ENCODE measurements at places on chromosomes 3 and 15. TPM values are rescaled to one million over a fixed set of nuclear protein-coding genes. Genes with fewer than 3 reads are reported as not detected.

DNA sequence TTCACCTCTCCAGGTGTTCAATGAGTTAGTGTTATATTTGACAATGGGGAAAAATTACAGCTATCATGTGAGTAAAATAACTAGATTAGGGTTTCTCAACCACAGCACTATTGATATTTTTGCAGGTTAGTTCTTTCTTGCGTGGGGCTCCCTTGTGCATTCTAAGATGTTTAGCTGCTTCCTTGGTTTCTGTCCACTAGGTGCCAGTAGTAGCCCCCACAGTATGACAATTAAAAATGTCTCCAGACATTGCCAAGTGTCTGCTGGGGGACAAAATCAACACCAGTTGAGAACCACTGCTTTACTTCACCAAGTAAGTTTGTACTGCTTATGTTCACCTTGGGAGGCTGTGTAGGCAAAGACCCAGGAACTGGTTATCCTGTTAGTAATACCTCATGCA is 618.7 kb downstream of the EDEM1 start:
- no peak for DNase-seq
- no peaks in the 10 kb centered on the region for H3K27me3 ChIP-seq
- no peaks in the 10 kb centered on the region for H3K4me1 ChIP-seq

Gene NPTN
- 40.7 TPM for total RNA-seq

DNA sequence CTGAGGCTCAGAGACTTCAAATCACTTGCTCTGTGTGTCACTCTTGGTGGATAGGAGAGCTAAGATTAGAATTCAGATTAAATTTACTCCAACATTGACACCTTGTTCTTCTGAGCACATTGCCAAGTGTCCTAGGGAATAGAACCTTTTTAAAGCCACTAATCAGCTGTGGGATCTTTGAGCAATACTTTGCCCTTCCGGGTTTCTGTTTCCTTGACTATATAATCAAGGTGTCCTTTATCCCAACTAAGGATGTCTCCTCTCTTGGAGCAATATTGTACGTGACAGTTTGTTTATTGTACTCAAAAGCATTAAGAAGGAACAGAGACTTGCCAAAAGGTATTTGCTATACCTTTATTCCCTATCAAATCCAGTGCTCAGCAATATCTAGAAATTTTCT is 170.9 kb upstream of the CADPS start:
- no peak for DNase-seq
- H3K27me3 ChIP-seq, result no peaks in the 10 kb centered on the region
- no peaks in the 10 kb centered on the region for H3K36me3 ChIP-seq
- H3K27ac ChIP-seq, result no peak overlapping the region

GRCh38 chr3:179416681-179417080 is 34.6 kb downstream of the GNB4 start:
- no peak overlapping the region for H3K4me3 ChIP-seq
- no peaks in the 10 kb centered on the region for H3K4me1 ChIP-seq
- no peaks in the 10 kb centered on the region for H3K36me3 ChIP-seq

DNA sequence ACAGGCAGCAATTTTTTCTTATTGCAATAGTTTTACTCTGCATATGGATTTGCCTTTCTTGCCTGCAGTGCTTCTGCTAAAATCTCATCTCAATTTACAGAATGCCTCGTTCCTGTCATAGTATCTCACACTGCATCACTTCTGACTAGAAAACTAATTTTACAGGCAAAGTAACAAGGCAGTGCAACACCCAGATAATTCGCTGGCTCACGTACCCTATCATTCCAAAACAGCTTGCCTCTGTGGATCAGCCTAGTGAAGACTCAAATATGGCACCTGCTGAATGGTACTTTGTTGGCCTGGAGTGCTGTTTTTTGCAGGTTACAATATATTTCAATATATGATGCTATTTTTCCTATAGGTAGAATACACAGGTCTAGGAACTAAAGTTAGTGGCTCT is 5.3 kb downstream of the EIF5A2 start:
- H3K27me3 ChIP-seq, result no peaks in the 10 kb centered on the region
- H3K4me1 ChIP-seq, result no peaks in the 10 kb centered on the region
- no peak for DNase-seq
- H3K36me3 ChIP-seq, result no peaks in the 10 kb centered on the region
- H3K27ac ChIP-seq, result no peak overlapping the region

DNA sequence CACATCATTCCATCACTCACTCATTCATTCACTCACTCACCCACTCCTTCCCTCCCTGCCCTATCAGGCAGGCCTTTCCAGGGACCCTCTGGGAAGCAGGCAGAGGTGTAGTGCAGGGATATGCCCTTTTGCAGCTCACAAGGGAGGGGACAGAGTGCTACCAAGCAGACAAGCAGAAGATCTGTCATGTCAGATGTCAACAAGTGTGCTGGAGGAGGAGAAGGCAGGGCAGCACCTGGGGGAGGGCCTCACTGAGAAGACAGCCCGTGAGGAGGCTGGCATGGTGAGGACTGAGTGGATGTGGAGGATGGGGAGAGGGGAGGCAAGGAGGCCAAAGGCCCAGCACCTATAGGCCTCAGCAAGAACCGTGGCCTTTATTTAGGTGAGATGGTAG is 15.3 kb downstream of the ABTB1 start:
- DNase-seq, result no peak
- H3K36me3 ChIP-seq, result peaks cover 19% of the 10 kb centered on the region
- H3K4me3 ChIP-seq, result no peak overlapping the region
- H3K27me3 ChIP-seq, result no peaks in the 10 kb centered on the region
- H3K4me1 ChIP-seq, result peaks cover 9% of the 10 kb centered on the region

Gene SLC27A2
- 0.38 TPM for total RNA-seq

GRCh38 chr3:52771334-52771681 is 568 bp upstream of the NEK4 start:
- H3K27me3 ChIP-seq, result no peaks in the 10 kb centered on the region
- H3K4me1 ChIP-seq, result peaks cover 4% of the 10 kb centered on the region
- H3K36me3 ChIP-seq, result no peaks in the 10 kb centered on the region

GRCh38 chr3:115092220-115092791 is 54.8 kb downstream of the ZBTB20 start:
- no peak overlapping the region for H3K27ac ChIP-seq
- H3K36me3 ChIP-seq, result no peaks in the 10 kb centered on the region
- peak; percentile 26 for DNase-seq
- H3K27me3 ChIP-seq, result no peaks in the 10 kb centered on the region

Gene FAM43A
- total RNA-seq, result 4.2 TPM

DNA sequence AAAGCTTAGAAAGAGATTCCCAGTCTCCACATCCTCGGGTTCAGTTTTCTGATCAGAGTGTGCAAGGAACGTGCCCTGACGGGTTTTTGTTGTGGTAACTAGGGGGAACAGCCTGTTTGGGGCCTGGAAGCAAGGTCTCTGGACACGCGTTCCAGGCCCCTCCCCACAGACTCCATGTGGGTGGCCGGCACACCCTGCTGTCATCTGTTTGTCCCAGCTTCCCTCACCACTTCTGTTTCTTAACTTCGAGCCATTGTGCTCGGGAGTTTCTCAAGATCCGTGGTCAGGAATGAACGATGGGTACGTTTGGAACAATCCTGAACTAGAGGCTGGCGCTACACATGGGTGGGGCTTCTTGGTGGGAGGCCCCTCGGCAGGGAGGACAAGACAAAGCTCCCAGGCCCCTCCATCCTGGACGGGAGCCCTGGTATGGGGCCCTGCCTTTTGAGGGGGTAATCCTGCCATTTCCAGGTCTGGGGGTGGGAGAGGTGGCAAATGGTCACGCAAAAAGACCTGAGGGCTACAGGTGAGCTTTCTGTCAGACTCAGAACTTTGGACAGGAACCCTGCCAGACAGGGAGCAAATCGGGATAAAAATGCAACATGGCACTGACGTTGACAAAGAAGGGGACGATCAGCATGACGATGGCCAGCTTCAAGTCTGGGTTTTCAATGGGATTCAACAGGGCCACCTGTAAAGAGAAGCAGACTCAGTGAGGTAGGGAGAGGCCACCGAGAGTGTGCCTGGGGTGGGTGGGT is 8.5 kb upstream of the MUSTN1 start:
- no peak overlapping the region for H3K4me3 ChIP-seq
- peaks cover 8% of the 10 kb centered on the region for H3K4me1 ChIP-seq
- peaks cover 6% of the 10 kb centered on the region for H3K36me3 ChIP-seq
- no peaks in the 10 kb centered on the region for H3K27me3 ChIP-seq
- no peak overlapping the region for H3K27ac ChIP-seq

GRCh38 chr3:30245858-30246622 is 360.4 kb upstream of the TGFBR2 start:
- H3K27ac ChIP-seq, result no peak overlapping the region
- no peaks in the 10 kb centered on the region for H3K4me1 ChIP-seq
- no peak for DNase-seq
- no peaks in the 10 kb centered on the region for H3K27me3 ChIP-seq
- H3K36me3 ChIP-seq, result no peaks in the 10 kb centered on the region
- H3K4me3 ChIP-seq, result no peak overlapping the region

DNA sequence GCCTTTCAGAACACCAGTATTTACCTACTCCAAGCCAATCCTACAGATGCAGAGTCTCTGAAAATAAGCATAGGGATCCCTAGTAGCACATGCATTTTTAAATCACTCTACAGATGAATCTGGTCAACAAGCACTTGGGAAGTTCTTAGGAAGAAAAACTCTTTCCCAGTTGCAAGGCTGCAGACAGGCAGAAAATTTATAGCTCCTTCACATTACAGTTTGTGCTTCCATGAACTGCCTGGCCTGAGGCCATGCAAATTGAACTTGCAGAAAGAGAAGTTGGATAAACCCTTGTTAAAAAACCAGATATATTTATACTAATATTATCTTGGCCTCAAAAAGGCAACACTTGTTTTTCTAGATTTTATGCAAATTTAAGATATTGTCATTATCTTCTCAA is 256.9 kb downstream of the EPHA3 start:
- no peak overlapping the region for H3K27ac ChIP-seq
- no peaks in the 10 kb centered on the region for H3K27me3 ChIP-seq
- no peak overlapping the region for H3K4me3 ChIP-seq
- no peaks in the 10 kb centered on the region for H3K36me3 ChIP-seq
- H3K4me1 ChIP-seq, result no peaks in the 10 kb centered on the region

DNA sequence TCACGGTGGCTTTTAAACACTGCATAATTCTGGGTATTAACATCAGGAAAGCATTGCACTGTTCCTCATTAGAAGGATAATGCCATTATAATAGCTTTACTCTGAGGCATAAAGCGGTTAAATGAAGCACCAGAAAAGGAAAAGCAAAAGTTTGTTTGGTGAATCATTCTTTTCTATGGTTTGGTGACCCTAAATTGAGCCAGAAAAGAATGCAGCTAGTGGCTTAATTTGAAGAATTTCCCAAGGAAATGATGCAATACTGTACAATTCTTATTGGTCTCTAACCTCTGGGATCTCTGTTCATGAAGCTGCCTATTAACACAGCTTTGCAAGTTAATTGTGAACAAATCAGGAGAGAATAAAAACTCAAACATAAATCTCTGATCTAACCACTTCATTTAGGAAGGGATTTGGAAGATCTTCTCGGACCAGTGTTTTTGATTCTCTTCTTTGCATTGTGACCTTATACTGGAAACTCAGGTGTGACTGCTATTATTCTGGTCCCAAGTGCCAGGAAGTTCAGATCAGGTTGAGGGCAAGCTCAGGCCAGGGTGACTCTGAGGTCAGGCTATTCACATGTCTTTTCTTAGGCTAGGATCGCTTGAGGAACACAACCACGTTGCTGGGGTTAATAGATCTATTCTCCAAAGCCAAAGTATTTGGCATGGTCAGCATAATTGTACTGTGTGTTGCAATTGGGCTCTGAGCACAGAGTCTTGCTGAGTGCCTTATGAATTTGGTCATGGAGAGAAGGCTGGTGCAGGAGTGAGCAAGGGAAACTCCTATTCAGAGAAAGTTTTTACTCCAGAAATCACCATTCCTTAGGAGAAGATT is 11.3 kb upstream of the DLG1 start:
- H3K36me3 ChIP-seq, result no peaks in the 10 kb centered on the region
- 0 out of 2 replicates have a peak overlapping the region, but pooled peaks have one; percentile 5 for H3K4me3 ChIP-seq
- DNase-seq, result no peak
- H3K27ac ChIP-seq, result no peak overlapping the region

All from GM12878 (cell line).